ENCODE measurements at places on chromosomes 7 and 10.
A peak's percentile ranks its signal among the peaks of the same experiment; 100 is the strongest.

DNA sequence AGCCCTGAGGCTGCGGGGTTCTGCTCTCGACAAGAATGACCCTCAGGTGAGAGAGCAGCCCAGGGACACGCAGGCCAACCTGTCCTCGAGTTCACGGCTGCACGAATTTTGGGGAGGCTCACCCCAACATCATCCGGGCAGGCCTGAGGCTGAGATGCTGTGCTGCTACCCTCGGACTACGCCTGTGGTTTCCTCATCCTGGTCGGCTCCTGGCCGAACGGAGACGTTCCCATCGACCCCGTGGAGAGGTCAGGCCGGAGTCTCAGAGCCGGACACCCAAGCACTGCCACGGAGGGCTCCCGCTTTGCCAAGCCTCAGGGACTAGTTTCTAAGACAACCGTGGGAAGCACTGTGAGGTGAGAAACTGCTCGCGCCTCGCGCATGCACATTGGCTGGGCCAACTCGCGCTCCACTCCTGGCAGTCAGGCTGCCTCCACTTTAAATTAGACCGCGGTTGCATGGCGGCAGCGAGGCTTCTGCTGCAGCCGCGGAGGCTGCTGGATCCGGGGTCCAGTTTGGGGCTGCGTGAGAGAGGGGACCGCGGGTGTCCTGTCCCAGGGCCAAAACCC is 203.4 kb downstream of the ZNF716 start:
- no peak for DNase-seq

DNA sequence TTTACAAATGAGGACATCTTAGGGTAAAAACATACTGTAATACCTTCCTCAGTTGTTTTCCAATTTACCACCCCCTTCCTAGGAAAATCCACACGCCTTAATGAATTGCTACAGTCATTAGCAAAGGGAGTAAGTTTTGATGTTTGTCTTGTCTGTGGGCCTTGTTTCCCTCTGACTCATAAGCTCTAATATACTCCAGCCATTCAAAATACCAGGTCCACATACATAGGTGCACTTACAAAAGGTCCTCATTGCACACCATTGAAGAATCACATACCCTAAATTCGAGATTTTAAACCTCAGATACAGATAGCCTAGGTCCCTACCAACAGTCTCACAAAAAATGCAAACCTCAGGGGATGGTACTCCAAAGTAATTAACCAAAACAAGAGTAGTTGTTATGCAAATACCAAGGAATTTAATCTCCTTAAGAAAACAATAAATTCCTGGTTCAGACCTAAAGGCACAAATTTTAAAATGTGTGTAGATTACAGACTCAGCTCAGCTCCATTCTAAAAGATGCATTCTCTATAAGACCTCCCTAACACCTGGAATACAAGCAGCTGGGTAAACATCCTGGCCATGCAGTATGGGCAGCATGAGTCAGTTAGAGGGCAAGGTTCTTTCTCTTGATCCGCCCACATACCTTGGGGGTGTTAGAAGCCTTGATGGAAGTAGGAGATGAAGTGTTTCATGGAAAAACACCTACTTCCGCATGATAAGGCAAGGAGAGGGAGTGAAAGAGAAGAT is 3.0 kb upstream of the LIPK start:
- DNase-seq = no peak

DNA sequence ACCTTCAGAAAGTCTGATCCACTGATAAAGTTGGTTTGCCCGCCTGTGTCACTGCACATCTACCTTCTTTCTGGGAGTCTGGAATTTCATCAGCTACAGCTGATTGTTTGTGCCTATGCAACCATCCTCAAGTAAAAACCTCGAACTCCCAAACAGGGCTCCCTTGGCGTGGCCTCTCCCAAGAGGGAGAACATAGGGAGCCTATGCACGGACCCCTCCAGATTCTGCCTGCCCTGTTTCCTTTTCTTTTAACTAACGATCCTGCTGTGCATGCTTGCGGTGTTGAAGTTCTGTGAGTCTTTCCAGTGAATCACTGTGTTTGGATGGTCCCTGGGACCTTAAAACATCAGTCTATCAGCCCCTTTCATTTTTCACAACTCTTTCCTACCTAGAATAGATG is 226.9 kb upstream of the SEMA3D start:
- no peak for DNase-seq

DNA sequence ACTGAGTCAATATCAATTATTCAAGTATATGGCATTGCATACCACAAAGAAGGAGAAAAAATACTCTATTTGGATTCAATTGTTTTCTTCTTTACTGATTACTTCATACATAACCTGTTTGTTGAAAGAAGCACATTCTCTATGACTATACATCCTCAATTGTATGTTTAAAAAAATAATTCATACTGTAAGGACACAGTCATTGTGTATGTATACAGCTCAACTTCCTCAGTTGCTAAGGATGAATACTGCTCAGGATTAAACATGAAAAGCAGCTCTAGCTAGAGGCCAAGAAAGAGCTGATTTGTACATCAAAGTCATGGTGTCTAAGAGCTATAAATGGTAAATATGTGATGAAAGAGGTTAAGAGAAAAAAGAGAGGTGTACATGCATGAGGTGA is 15.8 kb upstream of the BPGM start:
- DNase-seq = no peak

GRCh38 chr10:122304054-122304579 is 33.0 kb downstream of the BTBD16 start:
- no peak for DNase-seq

DNA sequence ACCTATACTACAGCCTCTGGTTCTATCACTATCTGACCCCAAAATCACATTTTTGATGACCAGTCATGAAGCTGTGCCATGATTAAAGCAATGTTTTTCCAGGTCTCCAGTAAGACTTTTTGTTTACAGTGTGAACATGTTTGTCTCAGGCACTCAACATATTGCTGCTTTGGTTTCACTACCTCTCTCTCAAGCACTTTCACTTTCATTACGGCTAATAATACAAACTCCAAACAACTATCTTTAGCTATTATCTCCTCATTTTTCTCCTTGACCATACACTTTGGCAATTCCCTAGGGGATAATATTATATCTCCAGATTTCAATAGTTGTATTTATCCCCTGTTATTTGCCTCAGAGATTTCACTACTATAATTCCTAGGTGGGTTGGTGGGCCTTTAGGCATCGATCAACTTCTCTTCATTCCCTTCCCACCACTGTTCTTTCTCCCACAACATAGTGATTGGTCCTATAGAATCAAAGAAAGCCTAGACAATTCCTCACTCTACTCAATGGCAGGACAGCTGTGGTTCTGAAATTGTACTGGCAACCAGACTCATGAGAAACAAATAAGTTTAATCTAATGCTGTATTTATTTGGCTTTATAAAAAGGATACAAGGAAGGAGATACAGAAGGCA is 261.4 kb upstream of the ZWINT start:
- no peak for DNase-seq

GRCh38 chr10:120415709-120416330 is 41.2 kb upstream of the PLPP4 start:
- peak; percentile 63 for DNase-seq

- no peak for DNase-seq
Observed at GRCh38 chr10:67696029-67696428, at the start of gene CTNNA3. CTNNA3 (minus strand) TSS chr10:67696195.

DNA sequence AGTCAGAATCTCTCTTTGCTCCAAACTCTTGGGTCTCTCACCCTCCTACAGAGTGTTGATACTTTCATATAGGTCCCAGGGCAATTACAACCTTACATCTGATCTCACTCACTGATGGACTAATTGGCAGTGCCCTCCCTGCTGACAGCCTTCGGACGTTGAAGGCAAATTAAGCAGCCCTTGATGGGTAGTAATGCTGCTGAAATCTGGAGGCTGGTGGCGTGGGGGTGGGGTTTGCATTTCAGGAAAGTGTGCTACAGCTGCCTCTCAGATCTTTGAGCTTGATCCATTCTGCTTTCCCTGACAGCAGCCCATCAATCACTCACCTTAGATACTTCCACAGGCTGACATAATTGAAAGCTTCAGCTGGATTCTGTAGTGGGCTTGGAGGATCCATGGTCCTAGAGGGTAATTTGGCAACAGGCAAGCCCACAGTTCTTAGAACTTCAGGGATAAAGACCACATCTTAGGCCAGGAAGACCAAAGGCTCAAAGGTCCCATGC is 349.1 kb upstream of the PODXL start:
- DNase-seq = no peak

GRCh38 chr7:134058980-134059379 is 68.2 kb upstream of the LRGUK start:
- DNase-seq = no peak

- DNase-seq = no peak
Observed at GRCh38 chr10:91007655-91008054, 86.8 kb upstream of the ANKRD1 start.

DNA sequence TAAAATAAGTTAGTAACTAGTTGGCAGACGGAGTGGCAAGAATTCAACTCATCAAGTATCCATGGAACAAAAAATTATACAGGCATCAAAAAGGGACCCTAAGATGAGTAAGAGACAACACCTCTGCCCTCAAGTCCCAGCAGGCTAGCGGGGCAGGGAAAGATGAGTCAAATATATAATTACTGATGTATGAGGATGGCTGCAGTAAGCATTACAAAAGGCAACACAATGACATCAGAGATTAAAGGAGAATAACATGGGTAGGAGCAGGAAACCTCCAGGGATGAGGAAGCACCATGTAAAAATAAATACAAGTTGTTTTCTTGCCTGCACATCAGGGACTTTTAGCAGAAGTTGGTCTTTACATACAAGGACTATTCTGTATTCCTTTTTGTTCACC is 49.4 kb downstream of the SCRN1 start:
- no peak for DNase-seq

GRCh38 chr7:85916016-85916415 is 727.7 kb upstream of the GRM3 start:
- DNase-seq = no peak

DNA sequence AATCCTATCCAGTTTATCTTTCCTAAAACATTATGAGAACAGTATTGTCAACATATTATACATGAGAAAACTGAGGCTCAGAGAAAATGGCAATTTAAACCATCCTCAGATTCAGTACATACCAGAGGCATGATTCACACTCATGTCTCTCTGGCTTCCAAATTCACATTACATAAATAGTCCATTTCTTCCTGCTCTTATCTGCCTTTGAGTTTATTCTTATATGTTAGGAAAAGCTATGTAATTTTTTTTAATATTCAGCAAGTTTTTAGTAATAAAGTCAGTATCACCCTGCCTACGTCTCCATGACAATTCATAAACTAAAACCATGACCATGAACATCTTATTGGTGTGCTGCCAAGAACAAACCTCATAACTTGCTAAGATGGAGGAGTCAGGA is 1260.2 kb upstream of the SORCS1 start:
- DNase-seq = no peak

DNA sequence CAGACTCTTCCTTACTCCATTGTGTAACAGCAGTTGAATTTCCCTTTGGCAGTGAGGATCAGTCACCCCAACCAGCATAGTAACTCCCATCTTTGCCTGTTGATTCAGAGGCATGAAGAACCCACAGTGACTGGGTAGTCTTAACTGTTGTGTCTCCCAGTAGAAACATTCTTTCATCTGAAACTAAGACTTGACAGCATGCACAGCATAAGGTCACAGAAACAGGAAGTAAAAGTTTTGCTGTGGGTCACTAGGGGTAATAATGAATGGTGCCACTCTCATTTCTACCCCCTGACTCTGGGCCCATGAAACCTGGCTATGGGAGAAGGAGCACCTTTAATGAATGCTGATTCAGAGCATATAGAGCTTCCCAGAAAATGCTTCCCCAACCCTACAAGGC is 8.3 kb upstream of the FRMPD2 start:
- no peak for DNase-seq

DNA sequence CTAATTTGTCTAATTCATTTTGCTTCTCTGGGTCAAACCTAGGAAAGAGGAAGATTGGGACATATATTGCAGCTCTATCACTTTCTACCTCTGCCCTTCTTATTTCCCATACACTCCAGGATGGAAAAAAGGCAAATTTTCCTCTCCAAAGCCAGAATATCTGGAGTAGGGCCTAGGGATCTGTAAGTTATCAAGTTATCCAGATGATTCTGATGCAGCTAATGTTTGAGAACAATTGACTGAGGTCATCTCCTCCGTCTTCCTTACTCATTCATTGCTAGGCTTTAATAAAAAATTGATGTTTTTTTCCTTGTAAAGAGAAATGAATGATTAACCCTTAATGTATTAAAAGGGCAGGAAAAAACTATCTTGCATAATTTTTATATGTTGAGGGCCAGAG is 211.9 kb upstream of the GLI3 start:
- DNase-seq = no peak

- no peak for DNase-seq
Observed at GRCh38 chr7:121402701-121403100, 6.6 kb upstream of the FAM3C start.

DNA sequence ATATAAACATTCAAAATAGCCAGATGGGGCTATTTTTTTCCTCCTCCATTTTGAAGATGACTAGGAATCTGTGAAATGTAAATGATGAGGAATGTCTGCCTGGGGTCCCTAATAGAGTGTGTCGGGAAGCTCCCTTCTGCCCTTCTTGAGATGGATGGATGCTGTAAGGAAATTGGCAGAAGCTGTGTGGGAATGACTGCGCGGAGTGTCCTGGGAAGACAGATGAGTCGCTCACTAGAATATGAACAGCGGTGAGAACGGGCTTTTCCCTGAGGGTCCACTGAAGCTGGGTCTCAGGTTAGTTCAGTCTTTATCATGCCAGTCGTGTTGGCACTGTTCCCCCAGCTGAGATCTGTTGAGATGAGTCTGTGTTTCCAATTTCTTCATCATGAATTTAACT is 75.1 kb upstream of the PLPP4 start:
- DNase-seq = no peak

GRCh38 chr7:38858259-38858884 is 50.6 kb downstream of the VPS41 start:
- DNase-seq = peak; percentile 83

DNA sequence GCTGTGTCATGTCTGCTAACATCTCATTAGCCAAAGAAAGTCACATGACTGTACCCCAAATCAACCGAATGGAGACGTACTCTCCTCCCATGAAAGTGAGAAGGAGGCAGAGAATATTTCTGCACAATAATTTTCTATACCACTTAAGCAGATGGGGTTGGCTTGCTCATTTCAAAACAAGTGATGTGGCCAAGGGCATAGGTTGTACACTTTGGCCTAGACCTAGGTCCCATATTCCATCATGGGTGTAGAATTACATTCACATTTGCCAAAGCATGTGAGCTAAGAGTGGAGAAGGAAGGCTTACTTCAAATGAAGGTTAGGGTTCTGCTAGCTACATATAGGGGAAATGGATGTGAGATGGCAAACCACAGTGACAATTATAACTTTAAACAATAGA is 83.0 kb downstream of the ZNF365 start:
- no peak for DNase-seq

Data from foreskin melanocyte (primary cell).